ENCODE measurements at places on chromosomes 4 and X. TPM values are rescaled to one million over a fixed set of nuclear protein-coding genes. Genes with fewer than 3 reads are reported as not detected.

GRCh38 chr4:86818211-86818610, 31.0 kb downstream of the SLC10A6 start:
- DNase-seq = no peak

DNA sequence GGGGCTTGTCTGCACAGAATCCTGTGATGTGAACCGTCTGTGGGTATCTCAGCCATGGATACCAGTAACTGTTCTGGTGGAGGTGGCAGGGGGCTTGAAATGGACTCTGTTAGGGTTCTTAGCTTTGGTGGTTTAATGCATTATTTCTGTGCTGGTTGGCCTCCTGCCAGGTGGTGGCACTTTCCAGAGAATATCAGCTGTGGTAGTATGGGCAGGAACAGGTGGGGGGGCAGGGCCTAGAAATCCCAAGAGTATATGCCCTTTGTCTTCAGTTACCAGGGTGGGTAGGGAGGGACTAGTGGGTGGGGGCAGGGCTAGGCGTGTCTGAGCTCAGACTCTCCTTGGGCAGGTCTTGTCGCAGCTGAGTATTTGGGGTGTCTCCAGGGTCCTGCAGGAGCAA, 106.7 kb downstream of the KIT start:
- no peak for DNase-seq

- no peak for DNase-seq
These were observed 28.6 kb downstream of the CLNK start for GRCh38 chr4:10655968-10656367.

DNA sequence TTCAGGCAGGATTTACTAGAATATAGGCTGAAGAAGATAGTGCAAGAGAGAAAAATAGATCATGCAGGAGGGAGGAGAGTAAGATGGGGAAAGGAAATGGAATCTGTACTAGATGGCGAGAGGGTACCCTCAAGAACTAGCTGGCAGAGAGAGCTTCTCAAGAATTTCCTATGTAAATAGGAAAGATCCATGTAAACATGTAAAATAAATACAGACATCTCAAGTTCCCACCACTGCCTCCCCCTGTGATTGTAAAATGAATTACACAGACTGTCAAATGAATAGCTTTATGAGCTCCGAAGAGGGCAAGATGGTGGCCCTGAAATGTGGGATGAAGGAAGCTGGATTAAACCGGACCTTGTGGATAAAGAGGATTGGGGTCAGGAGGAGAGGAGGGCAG, 178.0 kb downstream of the PALLD start:
- no peak for DNase-seq

DNA sequence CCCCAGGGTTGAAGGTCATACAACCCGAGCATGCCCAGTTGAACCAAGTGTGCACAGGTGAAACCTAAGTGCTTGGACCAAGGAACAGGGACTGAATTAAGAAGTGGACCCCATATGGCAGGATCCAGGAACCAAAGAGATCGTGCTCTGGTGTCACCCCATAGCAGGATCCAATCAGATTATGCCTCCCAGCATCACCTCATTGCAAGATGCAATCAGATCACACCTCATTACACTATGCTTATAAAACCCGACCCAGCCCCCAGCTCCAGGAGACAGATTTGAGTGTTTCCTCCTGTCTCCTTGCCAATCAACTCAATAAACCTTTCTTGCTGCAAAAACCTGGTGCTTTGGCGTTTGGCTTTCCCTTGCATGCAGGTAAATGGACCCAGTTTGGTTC, 37.6 kb downstream of the EFHC2 start:
- no peak for DNase-seq

- no peak for DNase-seq
These were observed 116.9 kb upstream of the GABRA2 start for GRCh38 chr4:46506876-46507275.

- DNase-seq = no peak
These were observed 78.1 kb upstream of the TRIM2 start for GRCh38 chr4:153126137-153126536.

- no peak for DNase-seq
These were observed 16.4 kb downstream of the PNMA6F start for GRCh38 chrX:153304988-153305736.

DNA sequence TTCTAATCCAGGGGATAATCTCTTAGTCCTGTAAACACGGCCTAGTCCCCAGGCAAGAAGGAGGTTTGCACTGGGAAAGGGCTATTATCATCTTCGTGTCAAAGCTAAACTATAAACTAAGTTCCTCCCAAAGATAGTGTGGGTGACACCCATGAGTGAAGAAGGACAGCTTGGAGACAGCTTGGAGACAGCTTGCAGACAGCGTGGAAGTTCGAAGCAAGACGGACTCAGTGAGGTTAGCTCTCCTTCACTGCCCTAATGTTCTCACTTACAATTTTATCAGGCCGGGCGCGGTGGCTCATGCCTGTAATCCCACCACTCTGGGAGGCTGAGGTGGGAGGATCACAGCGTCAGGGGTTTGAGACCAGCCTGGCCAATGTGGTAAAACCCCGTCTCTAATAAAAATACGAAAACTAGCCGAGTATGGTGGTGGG, 19.2 kb upstream of the PLCXD1 start:
- no peak for DNase-seq

MAGED4 gene
- 48.0 TPM for polyA plus RNA-seq

ART3 gene
- polyA plus RNA-seq = 0.51 TPM

TAF7L gene
- polyA plus RNA-seq = 0.84 TPM

Data from left renal cortex interstitium (tissue), 4 donors.